ENCODE measurements at places on chromosomes 5 and 9.

DNA sequence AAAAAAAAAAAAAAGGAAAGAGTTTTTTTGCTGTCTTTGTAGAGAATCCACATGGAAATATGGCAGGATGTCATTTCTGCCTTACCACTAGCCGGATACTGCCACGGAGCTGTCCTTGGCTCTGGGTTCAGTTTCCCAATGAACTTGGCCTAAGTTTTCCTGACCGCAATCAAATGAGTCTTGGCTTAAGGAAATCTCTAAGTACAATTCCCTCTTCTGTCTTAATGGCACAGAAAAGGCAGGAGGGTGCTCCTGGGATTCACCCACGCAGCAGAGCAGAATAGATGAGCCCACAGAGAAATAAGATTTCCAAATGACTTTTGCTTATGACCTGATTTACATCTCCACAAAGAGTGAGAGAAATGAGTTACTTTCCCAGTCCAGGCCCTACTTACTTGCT lies 284.0 kb upstream of the VLDLR start:
- no peak for DNase-seq

DNA sequence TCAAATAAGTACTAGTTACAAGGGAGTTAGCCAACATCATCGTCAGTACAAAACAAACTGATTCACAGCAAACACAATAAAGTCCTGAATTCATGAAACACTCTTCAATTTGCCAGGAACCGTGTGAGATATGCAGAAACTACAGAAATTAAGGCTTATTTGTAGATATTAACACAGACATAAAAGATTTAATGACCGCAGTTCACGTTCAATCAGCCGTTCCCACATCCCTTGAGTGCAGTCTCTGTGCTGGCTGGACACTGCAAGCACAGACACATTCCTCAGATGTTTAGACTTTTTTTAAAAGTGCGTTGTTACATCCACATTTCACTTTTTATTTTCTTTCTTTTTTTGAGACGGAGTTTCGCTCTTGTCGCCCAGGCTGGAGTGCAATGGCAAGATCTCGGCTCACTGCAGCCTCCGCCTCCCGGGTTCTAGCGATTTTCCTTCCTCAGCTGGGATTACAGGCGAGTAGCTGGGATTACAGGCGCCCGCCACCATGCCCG lies 566 bp upstream of the CEP78 start:
- DNase-seq: no peak

- peak; percentile 72 for DNase-seq
These were observed 72.9 kb downstream of the BAAT start for GRCh38 chr9:101311758-101312420.

GRCh38 chr5:140794595-140795258 lies at the start of gene PCDHA2:
TSS of gene PCDHA2 (plus strand) at chr5:140794852.
- DNase-seq: no peak

GRCh38 chr9:118693645-118694044 lies 675.6 kb downstream of the BRINP1 start:
- DNase-seq: no peak

DNA sequence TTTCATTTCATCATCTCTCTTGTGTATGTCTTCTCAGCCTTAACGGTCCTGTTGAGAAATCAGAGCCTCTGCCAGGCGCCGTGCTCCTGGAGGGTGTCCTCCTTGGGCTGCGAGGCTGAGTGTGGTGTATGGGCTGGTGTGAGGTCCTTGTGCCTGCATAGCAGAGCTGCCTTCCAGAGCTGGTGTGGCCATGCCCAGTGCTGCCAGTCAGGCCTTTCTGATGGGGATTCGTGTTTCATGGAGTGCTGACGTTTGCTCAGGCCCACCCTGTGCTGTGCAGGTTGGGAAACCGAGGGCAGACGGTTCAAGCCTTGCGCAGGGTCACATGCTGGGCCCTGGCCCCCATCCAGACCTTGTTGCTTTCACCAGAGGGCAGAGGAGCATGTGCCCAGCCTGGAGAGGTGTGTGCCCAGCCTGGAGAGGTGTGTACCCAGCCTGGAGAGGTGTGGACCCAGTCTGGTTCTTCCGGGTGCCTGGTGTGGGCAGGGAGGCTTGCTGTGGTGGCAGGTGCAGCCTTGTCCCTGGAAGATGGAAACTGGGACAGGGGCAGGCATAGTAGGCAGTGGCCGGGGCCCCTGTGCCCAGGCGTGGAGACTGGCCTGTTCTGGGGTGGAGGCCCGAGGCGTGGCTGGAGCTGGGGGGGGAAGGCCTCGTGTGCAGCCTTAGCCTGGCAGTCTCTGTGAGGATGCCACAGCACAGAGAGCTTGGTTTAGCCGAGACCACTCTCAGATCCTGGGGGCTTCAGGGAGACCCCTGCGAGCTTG lies 84.0 kb downstream of the RXRA start:
- DNase-seq: no peak

DNA sequence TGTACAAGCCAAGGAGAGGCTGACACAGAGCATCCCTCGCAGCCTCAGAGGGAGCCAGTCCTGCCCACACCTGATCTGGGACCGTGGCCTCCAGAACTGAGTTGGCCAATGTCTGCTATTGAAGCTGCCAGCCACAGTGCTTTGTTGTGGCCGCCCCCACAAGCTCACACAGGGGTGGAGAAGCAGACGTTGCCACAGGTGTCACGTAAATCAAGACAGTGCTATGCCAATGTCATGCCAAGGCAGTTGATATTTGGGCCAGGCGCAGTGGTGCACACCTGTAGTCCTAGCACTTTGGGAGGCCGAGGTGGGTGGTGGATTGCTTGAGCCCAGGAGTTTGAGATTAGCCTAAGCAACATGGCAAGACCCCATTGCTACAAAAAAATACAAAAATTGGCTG lies 17.3 kb upstream of the TERT start:
- no peak for DNase-seq

DNA sequence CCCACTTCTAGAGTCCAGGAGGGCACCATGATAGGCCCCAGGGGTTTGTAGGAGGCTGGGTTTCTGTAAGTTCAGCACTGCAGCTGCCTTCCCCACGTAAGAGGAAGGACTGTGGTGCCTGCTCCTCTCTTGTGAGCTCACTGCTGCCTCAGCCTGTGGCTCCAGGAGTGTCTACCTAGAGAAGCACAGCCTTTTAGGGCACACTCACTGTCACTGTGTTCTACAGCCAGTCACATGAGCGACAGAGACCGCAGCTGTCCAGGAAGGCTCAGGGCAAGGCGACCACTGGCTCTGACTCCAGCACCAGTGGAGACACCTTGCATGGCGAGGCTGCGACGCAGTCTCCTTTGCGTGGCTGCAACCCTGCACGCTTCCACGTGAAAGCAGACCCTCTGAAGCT lies 72.8 kb downstream of the OTULIN start:
- no peak for DNase-seq

DNA sequence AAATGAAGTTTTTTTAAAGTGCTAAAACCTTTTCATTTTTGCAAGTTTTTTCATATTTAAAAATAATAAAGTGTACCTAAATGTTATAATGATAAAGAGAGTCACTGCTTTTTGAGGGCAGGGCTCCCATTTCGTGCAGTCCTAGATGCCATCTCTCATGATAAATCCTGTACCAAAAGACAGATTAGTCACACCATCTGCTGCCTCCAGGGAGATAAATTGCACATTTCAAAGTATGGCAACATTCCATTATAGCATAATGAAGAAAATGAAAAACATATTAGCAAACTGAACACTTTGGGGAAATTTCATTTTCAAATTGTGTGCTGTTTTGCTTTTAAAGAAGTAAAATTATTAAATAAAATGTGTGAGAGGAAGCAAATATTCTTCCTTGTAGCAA lies 257.2 kb downstream of the KIAA0825 start:
- DNase-seq: no peak

DNA sequence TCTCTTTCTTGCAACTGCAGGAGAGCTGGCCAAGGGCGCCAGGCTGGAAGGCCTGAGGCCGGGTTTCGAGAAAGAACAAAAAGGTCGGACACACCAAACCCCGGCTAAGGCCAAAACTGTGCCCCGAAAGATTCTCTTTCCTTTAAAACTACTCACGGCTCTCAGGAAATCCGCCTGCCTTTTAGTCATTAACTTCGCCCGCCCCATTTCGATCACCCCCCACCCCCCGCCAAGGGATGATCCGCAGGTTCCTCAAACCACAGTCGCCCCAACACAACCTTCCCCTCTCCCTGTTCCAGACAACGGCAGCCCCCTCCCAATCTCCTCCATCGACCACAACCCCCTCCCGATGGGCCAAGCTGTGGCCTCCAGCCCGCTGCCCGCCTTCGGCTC lies 536 bp downstream of the FEM1C start:
- DNase-seq: peak; percentile 31

- no peak for DNase-seq
These were observed 105.2 kb downstream of the RASEF start for GRCh38 chr9:82957529-82958379.

DNA sequence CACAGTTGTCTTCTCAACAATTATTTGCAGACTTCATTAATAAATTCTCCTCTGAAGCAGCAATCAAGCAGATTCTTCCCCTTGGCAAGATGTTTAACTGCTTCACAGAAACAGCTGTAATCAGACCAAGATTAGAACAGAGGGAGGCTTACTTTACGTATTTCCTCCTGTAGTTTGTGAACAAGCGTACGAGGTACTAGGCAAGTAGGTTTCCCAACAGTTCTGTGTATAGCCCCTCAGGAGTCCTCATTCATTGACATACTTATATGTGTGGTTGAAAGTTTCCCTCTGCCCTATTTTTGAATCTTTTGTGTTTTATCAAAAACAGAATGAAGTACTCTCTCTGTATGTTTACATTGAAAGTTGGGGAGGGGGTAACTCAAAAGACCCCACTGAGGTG lies 128.0 kb downstream of the SPATA31D1 start:
- DNase-seq: no peak

DNA sequence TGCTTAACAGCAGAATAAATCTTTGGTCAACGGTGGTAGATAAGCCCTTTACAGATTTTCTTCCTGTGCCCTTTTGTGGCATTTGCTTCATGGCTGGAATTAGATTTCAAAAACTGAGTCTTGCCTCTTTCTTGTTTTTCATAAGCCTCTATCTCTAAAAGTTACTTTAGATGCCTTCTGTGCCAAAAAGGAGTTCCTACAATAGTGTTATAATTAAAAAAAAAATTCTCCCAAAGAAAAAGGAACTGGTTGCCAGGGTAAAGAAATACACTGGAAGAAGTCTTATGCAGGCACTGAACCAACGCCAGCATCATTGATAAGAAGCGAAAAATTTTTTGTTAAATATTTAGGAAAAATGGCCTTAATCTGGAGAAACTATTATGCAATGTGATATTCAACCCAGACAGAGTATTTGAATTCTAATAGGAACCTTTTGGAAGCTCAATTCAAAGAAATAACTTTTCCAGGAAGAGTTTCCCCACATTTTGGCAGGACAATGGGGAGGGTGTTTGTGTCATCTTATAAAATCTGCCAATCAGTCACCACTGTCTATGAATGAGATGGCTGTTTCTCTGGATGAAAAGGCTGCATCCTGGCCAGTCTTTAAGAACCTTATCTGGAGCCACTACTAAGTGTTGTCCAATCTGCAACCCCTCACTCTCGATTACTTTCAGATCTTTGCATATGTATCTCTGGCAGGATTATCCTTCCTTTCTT lies 608.1 kb downstream of the PDE4D start:
- DNase-seq: no peak

- no peak for DNase-seq
These were observed 25.6 kb downstream of the ZNF474 start for GRCh38 chr5:122154910-122155309.

DNA sequence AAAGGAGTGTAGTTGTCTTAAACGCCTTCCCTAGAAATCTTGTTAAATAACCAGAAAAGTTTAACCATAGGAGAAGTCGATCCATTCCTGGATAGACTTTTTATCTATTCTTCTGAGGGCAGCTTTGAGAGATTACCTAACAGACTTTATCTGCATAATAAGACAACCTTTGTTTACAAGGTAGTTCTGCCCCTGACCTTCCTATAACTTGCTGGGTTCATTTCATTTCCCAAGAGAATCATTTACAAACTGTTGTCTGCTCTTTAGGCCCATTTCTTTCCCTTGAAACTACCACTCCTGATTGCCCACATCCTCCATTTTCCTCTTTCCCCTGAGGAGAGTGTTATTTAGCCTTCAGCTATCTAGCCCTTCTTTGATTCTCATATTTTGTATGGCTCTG lies 65.9 kb upstream of the VPS13A start:
- DNase-seq: no peak

GRCh38 chr9:127867356-127868277 lies 9.9 kb downstream of the AK1 start:
- DNase-seq: no peak

GRCh38 chr5:141997358-141997960 lies 15.4 kb downstream of the GNPDA1 start:
- no peak for DNase-seq

DNA sequence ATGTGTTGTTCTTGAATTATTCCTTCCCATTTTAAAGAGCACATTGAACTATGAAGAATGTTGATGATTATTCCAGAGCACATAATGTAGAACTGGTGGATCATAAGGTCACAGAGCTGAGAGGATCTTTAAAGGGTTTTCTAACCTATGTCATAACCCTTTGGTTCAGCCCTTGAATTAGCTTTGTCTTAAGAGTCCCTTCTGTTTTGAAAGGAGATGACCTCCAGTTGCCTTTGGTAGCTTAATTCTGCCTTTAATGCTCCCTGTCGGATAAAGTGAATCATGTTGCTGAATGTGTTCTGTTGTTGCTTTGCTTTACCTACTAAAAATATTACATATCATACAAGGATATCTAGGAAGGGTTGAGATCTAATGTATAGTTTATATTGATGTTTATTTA lies 99.1 kb upstream of the PRRC1 start:
- no peak for DNase-seq

DNA sequence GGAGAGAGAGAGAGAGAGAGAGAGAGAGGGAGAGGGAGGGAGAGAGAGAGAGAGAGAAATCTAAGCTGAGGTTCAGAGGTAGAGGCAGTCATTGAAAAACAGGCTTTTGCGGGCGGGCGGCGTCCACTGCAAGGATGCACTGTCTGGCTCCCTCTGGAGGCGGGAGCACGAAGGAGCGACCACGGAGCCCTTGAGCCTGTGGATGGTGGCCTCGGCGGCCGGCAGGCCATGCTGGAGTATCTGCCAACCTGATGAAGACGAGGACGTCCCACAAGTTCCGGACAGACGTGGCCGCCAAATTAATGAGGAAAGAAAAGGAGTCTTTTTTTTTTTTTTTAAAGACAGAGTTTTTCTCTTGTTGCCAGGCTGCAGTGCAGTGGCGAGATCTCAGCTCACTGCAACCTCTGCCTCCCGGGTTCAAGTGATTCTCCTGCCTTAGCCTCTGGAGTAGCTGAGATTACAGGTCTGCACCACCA lies 2.2 kb upstream of the CCDC125 start:
- peak; percentile 68 for DNase-seq

DNA sequence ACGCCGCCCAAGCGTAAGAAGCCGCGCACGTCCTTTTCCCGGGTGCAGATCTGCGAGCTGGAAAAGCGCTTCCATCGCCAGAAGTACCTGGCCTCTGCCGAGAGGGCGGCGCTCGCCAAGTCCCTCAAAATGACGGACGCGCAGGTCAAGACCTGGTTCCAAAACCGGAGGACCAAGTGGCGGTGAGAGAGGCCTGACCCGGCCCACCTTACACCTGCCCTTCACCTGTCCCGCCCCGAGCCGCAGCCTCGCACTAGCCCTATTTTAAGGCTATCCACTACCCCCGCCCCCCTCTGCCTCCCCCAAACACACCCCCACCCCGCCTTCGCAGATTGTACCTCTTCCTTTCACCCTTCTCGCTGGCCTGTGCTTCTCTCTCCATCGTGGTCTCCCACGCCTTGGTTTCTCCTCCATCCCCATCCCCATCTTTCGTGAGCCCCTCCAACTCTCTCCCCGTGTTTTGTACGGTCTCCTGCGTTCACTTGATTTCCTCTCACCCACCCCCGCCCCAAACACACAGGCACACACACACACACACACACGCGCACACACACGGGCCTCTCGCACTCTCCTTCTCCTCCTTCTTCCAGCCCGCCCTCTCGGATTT lies 1.3 kb downstream of the TLX3 start:
- DNase-seq: no peak

GRCh38 chr9:97900738-97901565 lies 21.3 kb downstream of the TRMO start:
- DNase-seq: peak; percentile 33
